ENCODE measurements at places on chromosomes 1 and 21.

- H3K4me3 ChIP-seq: no peak overlapping the region
- no peak overlapping the region for H3K27ac ChIP-seq
- H3K27me3 ChIP-seq: no peaks in the 10 kb centered on the region
Observed at GRCh38 chr1:181386340-181386739, 97.0 kb upstream of the CACNA1E start.

DNA sequence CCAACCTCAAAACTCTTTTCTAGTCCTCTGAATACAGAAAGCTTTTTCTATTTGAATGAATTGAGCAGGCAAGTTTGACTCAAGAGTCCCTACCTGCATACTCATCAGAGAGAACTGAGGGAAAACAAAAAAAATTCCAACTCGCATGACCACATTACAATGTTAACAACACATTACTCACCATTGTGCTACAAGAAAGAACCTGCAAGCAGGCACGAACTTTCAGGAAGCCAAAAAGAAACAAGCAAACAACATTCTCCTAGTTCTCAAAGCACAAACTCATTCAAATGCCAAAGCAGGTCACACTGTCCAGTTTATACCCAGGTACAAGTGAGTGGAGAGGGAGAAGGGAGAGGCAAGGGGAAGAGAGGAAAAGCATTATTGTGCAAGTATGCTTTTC lies 14.6 kb downstream of the OTUD7B start:
- no peaks in the 10 kb centered on the region for H3K36me3 ChIP-seq
- no peak for DNase-seq
- H3K27ac ChIP-seq: no peak overlapping the region
- H3K4me3 ChIP-seq: no peak overlapping the region

GRCh38 chr1:180299479-180300221 lies 69.6 kb downstream of the LHX4 start:
- no peaks in the 10 kb centered on the region for H3K4me1 ChIP-seq
- DNase-seq: no peak
- H3K4me3 ChIP-seq: no peak overlapping the region
- H3K27me3 ChIP-seq: no peaks in the 10 kb centered on the region
- no peaks in the 10 kb centered on the region for H3K36me3 ChIP-seq
- no peak overlapping the region for H3K27ac ChIP-seq

- DNase-seq: no peak
- no peaks in the 10 kb centered on the region for H3K27me3 ChIP-seq
- H3K27ac ChIP-seq: no peak overlapping the region
- no peaks in the 10 kb centered on the region for H3K4me1 ChIP-seq
- no peaks in the 10 kb centered on the region for H3K36me3 ChIP-seq
Observed at GRCh38 chr1:7267493-7267892, 482.2 kb downstream of the CAMTA1 start.

DNA sequence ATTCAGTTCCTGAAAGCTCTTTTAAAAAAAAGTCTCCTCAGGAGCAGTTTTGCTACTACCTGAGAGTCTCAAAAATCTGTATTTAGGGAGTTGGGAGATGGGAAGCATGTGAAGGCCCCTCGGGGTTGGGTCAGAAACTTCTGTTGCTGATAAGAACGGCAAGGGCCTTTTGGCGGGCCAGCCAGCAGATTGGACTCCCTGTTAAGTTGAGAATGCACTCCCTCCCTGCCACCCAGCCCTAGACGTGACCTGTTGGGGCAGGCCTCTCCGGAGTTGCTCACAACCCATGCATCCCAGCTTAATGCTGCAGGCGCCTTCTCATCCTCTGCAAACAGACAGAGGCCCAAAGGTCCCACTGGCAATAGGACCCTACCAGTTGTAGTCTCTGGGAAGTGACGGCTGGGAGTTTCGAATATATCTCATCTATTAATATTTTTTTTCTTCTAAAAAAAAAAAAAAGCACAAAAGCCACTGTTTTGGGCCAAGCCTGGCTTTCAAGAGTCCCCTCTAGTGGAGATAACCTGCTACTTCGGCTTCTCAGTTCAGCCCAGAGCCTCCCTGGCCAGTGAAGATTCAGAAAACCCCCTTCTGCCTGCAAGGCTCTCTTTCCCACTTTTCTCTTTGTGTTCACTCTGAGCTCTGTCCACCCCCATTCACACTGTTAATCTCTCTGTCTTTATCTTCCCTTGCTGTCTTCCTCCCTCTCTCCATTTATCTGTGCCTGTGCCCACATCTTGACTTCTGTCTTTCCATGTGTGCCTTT lies 5.3 kb downstream of the PLXNA2 start:
- H3K4me1 ChIP-seq: peaks cover 3% of the 10 kb centered on the region
- no peak overlapping the region for H3K4me3 ChIP-seq
- H3K27me3 ChIP-seq: no peaks in the 10 kb centered on the region
- no peaks in the 10 kb centered on the region for H3K36me3 ChIP-seq
- H3K27ac ChIP-seq: no peak overlapping the region

GRCh38 chr1:193338194-193338593 lies 151.8 kb upstream of the B3GALT2 start:
- DNase-seq: no peak
- no peak overlapping the region for H3K4me3 ChIP-seq
- no peaks in the 10 kb centered on the region for H3K27me3 ChIP-seq
- no peak overlapping the region for H3K27ac ChIP-seq
- H3K36me3 ChIP-seq: no peaks in the 10 kb centered on the region
- no peaks in the 10 kb centered on the region for H3K4me1 ChIP-seq

- H3K36me3 ChIP-seq: no peaks in the 10 kb centered on the region
- no peak for DNase-seq
- no peak overlapping the region for H3K4me3 ChIP-seq
- no peak overlapping the region for H3K27ac ChIP-seq
- no peaks in the 10 kb centered on the region for H3K4me1 ChIP-seq
- no peaks in the 10 kb centered on the region for H3K27me3 ChIP-seq
Observed at GRCh38 chr1:232308616-232309015, 321.3 kb downstream of the SIPA1L2 start.

DNA sequence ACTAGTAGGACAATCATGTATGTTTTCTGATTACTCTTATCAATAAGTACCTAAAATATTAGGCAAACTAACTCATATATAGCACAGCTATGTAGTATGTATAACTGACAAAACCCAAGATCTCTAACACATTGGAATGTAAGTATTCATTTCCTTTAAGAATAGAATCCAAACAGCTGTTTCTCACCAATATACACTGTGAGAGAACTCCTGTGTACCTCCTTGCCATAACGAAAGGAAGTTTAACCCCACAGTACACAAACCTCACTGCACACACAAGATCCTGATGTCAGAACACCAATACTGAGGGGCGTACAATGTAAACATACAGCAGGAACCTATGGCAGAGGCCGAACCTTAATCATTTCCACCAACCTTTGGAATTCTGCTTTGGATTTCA lies 113.0 kb downstream of the SMYD3 start:
- H3K27me3 ChIP-seq: no peaks in the 10 kb centered on the region
- H3K36me3 ChIP-seq: no peaks in the 10 kb centered on the region
- DNase-seq: no peak
- H3K27ac ChIP-seq: no peak overlapping the region
- no peak overlapping the region for H3K4me3 ChIP-seq
- no peaks in the 10 kb centered on the region for H3K4me1 ChIP-seq

- no peaks in the 10 kb centered on the region for H3K4me1 ChIP-seq
- H3K27ac ChIP-seq: no peak overlapping the region
- no peaks in the 10 kb centered on the region for H3K36me3 ChIP-seq
- DNase-seq: no peak
- no peak overlapping the region for H3K4me3 ChIP-seq
Observed at GRCh38 chr1:172109359-172109758, 268.1 kb downstream of the DNM3 start.

DNA sequence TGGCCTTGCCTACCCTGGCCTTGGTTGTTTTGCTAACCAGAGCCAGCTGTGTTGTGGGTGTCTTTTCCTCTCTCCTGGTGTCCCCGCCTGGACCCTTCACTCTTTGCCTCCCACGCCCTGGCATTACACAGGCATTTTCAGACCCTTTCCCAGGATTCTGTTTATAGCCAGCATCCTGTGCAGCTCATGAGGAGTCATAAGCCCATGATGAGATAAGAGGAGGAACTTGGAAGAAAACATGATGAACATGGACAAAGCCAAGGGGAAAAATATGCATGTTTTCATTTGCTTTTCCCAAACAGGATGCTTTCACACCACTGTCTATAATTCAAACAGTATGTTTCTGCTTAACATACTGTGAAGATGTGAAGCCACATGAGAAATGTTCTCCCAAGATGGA lies 18.7 kb upstream of the WARS2 start:
- peaks cover 21% of the 10 kb centered on the region for H3K36me3 ChIP-seq
- H3K27me3 ChIP-seq: no peaks in the 10 kb centered on the region
- H3K4me3 ChIP-seq: no peak overlapping the region
- no peaks in the 10 kb centered on the region for H3K4me1 ChIP-seq

DNA sequence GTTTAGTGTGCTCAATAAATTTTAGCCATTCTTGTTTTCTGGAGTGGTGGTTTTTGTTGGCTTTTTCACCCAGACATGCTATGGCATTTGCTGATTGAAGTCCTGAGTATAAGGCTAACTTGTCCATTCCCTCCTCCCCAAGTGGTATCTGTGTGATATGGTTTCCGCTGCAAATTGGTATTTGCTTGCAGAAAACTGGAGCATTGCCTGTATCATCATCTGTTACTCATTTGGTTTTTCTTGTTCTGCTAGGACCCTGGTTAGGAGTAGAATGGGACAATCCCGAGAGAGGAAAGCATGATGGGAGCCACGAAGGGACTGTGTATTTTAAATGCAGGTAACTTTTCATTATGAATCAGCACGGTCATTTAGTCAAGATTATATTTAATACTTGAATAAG lies 34.0 kb downstream of the TBCE start:
- H3K27ac ChIP-seq: no peak overlapping the region
- H3K4me3 ChIP-seq: no peak overlapping the region
- DNase-seq: no peak
- no peaks in the 10 kb centered on the region for H3K4me1 ChIP-seq

- no peak for DNase-seq
- H3K27ac ChIP-seq: no peak overlapping the region
- no peaks in the 10 kb centered on the region for H3K4me1 ChIP-seq
- H3K4me3 ChIP-seq: no peak overlapping the region
Observed at GRCh38 chr1:44688760-44689446, 14.4 kb downstream of the ARMH1 start.

DNA sequence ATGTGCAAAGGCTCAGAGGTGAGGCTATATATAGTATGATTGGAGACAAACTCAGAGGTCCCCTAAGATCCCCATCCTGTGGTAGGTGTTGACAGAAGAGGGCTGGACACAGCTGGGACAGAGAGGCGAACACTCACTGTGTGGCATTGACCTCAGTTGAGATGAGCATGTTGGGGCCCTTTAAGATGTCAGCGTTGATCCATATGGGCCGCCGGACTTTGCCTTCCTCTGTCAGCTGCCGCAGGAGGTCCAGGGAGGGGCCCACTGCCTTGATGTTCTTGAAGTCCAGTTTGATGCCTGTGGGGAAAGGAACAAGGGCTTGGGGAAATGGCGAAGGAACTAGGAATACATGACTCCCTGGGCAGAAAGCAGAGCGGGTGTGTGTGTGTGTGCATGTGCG lies 8.8 kb downstream of the FAM151A start:
- no peak for DNase-seq
- no peak overlapping the region for H3K4me3 ChIP-seq
- H3K27me3 ChIP-seq: no peaks in the 10 kb centered on the region
- no peaks in the 10 kb centered on the region for H3K4me1 ChIP-seq
- no peaks in the 10 kb centered on the region for H3K36me3 ChIP-seq
- H3K27ac ChIP-seq: no peak overlapping the region

GRCh38 chr1:202750761-202751160 lies 40.5 kb upstream of the SYT2 start:
- no peak for DNase-seq
- no peak overlapping the region for H3K27ac ChIP-seq
- no peaks in the 10 kb centered on the region for H3K27me3 ChIP-seq
- no peaks in the 10 kb centered on the region for H3K4me1 ChIP-seq

DNA sequence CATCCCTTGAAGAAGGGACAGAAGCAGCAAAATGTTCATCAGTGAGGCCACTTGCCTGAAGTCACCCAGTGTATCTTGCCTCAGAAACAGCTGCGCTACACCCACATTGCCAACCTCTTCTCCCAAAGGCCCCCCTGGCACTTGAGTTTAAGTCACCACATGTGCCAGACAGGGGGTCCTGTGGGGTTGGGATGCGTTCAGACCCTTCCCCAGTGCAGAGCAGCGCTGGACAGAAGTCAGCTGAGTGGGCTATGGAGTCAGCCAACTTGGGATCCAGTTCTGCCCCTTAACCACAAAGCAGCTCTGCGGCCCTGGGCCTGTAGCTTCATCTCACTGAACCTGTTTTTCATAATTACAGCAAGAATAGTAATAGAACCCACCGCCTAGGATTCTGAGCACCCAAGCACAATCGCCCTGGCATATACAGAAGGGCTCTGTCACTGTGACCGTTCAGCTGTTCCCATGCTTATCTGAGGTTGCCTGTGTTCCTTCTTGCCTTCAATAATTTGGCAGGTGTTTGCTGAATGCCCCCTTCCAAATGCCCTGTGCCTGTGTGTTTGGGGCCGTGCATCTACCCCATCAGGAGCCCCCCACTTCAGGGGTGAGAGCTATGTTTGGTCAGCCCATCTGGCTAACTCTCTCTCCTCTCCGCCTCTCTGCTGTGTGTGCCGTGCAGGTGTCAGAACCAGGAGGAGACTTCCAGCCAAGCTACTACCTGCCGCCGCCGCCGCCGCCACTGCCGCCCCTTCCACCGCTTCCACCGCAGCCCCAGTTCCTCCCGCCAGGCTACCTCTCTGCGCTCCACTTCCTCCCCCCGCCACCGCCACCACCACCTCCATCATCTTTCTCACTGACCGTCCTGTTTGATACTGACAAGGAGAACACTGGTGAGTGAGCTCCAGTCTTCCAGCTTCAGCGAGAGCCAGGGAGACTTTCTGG lies 5.0 kb downstream of the DMRTB1 start:
- no peak for DNase-seq
- no peaks in the 10 kb centered on the region for H3K27me3 ChIP-seq
- no peak overlapping the region for H3K4me3 ChIP-seq
- H3K27ac ChIP-seq: no peak overlapping the region

- no peaks in the 10 kb centered on the region for H3K36me3 ChIP-seq
- H3K27me3 ChIP-seq: no peaks in the 10 kb centered on the region
- H3K4me1 ChIP-seq: peaks cover 10% of the 10 kb centered on the region
- H3K27ac ChIP-seq: no peak overlapping the region
- H3K4me3 ChIP-seq: no peak overlapping the region
Observed at GRCh38 chr1:27648602-27649305, 13.8 kb upstream of the FGR start.

DNA sequence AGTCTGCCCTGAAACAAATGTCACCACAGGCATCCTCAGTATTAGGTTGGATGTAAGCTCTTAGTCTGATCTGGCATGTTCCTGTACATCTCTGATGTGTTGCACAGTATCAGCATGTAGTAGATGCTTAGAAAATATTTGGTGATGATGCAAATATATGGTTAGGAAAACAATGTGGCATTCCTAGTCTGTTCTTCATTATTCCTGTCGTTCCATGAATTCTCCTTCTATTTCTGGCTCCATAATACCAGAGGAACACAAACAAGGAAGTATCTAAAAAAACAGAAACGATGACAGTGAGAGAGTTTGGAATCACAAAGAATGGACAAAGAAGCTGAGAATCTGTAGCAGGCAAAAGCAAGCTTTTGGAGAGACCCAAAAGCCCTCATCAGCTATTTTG lies 236.6 kb downstream of the HHAT start:
- no peak overlapping the region for H3K4me3 ChIP-seq
- no peaks in the 10 kb centered on the region for H3K4me1 ChIP-seq
- no peaks in the 10 kb centered on the region for H3K36me3 ChIP-seq
- no peak for DNase-seq
